ENCODE measurements at places on chromosomes 4 and X.

- DNase-seq = no peak
These were observed 133.6 kb upstream of the ARHGEF9 start for GRCh38 chrX:63918611-63919010.

DNA sequence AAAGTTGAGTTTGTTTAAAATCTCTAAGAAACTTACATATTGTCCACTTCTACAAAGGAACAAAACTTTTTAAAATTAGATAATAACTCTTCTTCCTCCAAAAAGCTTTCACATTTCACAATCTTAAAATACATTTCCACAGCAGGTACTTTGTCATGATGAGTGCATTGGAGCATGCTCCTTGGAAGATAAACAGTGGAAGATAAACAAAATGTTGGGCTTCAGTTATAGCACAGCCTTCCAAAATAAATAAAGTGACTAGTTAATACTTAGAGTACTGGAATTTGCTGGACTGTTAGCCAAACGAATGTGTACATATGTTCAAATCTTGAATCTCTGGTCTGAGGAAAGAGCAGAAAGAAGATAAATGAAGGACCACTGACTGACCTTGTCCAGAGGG lies 54.9 kb upstream of the PDE5A start:
- no peak for DNase-seq

DNA sequence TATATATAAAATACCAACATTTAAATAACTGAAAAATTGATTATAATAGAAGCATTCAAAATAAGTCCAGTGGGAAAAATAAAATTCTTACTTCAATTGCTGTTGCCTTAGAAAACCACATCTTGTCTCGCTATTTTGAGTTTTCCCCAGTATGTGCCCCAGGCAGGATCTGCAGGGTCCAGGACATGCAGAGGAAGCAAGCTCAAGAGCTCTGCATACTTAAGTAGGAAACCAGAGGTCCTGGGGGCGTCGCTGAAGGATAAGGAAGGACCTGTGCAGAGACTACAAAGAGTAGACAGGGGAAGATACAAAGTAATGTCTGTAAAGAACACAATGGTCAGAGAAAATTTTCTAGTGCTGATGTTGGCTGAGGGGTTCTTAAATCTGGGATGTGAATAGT lies 310.5 kb upstream of the EMCN start:
- no peak for DNase-seq

- no peak for DNase-seq
These were observed 144.6 kb upstream of the EDNRA start for GRCh38 chr4:147336252-147336651.

- no peak for DNase-seq
These were observed 345.8 kb upstream of the PPARGC1A start for GRCh38 chr4:24235618-24236017.

GRCh38 chr4:130336585-130337217 lies 1240.7 kb downstream of the C4orf33 start:
- DNase-seq = no peak

GRCh38 chr4:38516190-38516589 lies 147.8 kb upstream of the KLF3 start:
- DNase-seq = no peak

- DNase-seq = no peak
These were observed 37.5 kb upstream of the RASGEF1B start for GRCh38 chr4:81509191-81509590.

- DNase-seq = no peak
These were observed 56.1 kb downstream of the PLS3 start for GRCh38 chrX:115616943-115617563.
